ENCODE measurements at places on chromosomes 5 and 9.
A peak's percentile ranks its signal among the peaks of the same experiment; 100 is the strongest.

DNA sequence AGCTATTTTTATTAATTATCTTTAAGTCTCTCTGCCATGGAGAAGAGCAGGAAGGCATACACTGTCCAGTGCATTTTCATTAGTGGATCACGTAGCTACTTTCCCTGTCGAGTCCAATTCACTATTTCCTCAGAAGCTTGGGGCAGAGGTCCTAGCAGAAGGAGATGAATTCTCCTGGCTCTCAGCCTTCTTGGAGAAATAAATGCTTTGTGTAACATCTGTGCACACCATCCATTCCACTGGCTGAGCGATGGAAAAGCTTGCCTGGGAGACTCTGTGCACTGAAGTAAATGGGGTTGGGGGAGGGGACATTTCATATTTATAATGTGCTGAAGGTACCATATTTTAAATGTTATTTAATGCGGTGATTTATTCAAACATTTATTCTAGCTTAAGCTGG lies 23.4 kb downstream of the PROP1 start:
- no peak for DNase-seq

GRCh38 chr9:137891588-137892423 lies 14.2 kb downstream of the CACNA1B start:
- no peak for DNase-seq

- DNase-seq = no peak
Measured at GRCh38 chr9:124019771-124020519, 8.4 kb downstream of the LHX2 start.

- DNase-seq = peak; percentile 29
Measured at GRCh38 chr9:130327781-130328348, 62.3 kb downstream of the HMCN2 start.

DNA sequence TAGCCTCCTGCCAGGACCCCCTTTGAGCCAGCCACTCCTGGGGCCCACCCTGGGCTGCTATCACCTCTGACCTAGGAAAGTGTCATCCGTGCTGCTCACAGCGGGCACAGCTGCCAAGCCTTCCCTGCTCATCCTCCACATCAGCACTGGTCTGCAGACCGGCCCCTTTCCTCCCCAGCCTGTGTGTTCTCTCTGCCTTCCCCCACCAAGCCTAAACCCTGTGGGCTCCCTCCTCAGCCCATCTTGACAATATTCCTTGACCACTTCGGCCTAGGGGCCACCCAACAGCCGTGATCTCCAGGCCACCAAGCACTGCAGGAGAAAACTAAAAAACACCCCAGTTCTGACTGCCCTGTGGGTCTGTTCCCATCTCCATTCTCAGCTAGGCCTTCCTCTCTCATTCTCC lies 135.1 kb downstream of the DAB2IP start:
- DNase-seq = no peak

DNA sequence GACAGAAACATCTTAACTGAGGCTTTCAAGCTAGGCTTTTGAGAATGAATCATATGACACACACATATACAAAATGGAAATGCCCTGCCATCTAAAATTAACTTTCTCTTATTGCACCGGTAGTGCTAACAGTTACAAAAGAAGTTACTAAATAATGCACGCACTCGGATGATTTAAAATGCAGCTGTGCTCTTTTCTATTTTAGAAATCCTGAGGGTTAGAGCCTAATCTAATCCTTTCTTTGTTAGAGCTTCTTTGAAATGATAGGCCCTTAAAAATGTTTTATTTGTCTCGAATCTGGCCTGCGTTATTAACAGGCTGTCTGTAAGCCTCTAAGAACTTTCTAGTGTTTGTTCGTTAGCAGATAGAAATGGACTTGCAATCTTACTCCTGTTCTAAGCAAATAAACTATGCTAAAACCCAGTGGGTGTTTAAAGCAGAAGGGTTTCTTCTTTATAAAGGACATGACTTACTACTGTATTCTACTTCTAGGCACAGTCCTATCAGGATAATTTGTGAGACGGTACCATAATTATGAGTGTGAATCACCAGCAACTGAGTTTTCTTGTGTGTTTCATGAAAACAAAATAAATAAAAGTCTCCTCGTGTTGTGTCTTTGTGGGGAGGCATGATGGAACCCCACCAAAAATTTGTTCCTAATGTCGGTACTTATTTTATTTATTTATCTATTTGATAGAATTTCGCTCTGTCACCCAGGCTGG lies 69.2 kb upstream of the MYO10 start:
- no peak for DNase-seq

- DNase-seq = peak; percentile 17
Measured at GRCh38 chr5:90153031-90153430, 256.5 kb downstream of the CETN3 start.

DNA sequence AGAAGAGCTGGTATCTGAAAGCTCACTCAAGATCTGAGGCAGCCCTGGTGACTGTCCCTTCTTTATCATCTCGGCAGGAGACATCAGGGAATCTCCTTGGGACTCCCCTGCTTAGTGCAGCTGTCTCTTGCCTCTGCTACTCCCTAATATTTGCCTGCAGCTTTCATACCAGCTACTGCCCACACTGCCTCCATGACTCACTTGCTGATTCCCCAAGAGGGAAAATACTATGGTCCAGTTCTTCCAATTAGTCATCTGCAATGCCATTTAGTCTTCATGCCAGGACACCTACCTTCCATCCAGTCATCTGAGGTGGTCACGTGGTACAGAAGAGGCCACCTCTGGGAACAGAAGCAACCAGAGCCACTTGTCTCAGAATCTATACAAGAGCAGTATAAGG lies 270.8 kb downstream of the NTRK2 start:
- DNase-seq = peak; percentile 4

- DNase-seq = no peak
Measured at GRCh38 chr9:135330685-135331590, 148.6 kb upstream of the PPP1R26 start.

DNA sequence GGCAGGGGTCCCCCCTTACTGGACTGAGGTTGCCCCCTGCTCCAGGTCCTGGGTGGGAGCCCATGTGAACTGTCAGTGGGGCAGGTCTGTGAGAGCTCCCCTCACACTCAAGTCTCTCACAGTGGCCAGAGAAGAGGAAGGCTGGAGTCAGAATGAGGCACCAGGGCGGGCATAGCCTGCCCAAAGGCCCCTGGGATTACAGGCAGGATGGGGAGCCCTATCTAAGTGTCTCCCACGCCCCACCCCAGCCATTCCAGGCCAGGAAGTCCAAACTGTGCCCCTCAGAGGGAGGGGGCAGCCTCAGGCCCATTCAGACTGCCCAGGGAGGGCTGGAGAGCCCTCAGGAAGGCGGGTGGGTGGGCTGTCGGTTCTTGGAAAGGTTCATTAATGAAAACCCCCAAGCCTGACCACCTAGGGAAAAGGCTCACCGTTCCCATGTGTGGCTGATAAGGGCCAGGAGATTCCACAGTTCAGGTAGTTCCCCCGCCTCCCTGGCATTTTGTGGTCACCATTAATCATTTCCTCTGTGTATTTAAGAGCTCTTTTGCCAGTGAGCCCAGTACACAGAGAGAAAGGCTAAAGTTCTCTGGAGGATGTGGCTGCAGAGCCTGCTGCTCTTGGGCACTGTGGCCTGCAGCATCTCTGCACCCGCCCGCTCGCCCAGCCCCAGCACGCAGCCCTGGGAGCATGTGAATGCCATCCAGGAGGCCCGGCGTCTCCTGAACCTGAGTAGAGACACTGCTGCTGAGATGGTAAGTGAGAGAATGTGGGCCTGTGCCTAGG lies at the start of gene CSF2:
Gene CSF2 (plus strand): TSS at position 559 of the 783 bp plus-strand sequence. CDS start 35 bp downstream, at position 594.
- DNase-seq = peak; percentile 59

DNA sequence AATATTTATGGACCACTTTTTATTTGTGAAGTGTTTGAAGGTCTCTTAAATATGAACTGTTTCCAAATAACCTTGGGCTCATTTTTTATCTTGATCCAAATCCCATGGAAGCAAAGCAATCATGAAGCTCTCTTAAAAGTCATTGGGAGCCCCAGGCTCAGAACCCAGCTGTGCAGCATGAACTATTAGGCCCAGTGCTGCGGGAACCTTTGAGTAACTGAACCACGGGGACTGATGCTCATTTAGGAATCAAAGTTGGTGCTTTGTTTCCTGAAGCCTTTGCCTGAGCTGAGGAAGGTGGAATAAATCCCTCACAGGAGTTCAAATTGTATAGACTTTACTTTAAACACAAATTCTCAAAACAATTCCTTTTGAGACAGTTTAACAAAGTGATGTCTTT lies 27.8 kb downstream of the MAT2B start:
- DNase-seq = no peak

DNA sequence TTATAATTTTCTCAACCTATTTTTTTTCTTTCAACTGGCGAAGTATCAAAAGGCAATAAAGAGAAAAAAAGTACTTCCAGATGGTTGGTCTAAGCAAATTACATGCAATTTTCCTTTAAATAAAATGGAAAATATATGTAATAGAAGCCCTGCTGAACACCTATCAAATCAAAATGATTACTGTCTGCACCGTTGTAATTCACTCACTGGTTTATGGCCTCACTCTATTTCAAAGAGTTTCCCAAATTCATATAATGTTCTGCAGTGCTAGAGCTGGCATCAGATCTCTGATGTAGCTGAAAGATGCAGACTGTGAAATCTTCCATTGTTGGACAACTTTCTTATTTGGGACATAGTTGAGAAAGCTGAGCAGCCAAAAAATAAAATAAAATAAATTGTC lies 130.3 kb downstream of the SEMA5A start:
- DNase-seq = no peak

GRCh38 chr9:99416007-99416406 lies 193.9 kb downstream of the SEC61B start:
- peak; percentile 39 for DNase-seq

DNA sequence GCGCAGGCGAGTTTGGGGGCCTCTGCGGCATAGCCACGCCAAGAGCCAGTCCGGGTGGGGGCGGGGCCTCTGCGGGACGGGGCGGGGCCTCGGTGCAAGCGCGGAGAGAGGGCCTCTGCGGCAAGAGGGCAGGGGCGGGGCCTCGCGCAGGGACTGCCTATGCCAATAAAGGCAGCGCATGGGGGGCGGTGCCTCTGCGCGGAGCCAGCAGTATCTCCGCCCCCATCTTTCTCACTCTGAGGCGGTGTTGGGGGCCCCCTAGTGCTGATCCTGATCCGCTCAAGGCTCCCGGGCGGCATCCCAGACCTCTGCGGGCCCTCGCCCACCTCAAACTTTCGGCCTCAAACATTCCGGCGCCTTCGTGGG lies 9.2 kb upstream of the GPRIN1 start:
- peak; percentile 91 for DNase-seq

DNA sequence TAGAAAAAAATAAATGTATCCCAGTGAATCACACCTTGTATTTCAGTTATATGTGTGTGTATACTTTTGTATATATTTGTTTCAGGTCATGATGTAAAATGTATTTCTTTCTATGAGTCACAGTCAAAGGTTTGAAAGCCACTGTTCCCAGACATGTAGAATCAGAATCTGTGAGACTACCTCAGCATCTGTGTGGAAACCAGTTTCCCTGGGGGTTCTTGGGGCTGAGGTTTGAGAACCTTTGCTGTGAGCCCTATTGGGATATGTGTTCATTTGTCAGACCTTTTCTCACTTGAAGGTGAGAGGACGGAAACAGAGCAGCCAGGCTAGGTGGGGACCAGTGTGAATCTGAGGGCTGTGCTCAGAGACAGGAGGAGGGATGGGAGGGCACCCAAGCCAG lies 78.7 kb upstream of the SAP30L start:
- peak; percentile 85 for DNase-seq

GRCh38 chr5:756865-757345 lies 27.6 kb downstream of the ZDHHC11B start:
- DNase-seq = no peak

DNA sequence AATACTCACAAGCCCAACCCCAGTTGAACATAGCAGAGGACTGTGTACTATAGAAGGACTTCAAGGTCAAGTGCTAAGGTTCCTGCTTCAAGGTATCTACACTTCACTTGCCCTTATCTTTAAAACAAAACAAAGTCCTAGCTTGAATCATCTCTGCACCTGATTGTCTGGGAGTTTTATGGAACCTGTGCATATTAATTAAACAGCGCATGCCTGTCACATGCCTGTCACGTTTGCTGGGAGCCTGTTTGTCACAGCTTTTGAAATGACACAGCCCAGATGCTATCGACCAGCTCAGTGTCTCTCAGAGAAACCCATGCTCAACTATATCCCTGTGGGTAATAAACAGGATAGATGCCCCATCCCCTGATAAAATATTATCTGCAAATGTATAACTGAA lies 476.0 kb downstream of the ZSWIM6 start:
- DNase-seq = no peak

GRCh38 chr5:139915266-139915665 lies 119.7 kb downstream of the PSD2 start:
- no peak for DNase-seq

GRCh38 chr9:82223442-82223841 lies 234.9 kb downstream of the SPATA31D1 start:
- peak; percentile 60 for DNase-seq

DNA sequence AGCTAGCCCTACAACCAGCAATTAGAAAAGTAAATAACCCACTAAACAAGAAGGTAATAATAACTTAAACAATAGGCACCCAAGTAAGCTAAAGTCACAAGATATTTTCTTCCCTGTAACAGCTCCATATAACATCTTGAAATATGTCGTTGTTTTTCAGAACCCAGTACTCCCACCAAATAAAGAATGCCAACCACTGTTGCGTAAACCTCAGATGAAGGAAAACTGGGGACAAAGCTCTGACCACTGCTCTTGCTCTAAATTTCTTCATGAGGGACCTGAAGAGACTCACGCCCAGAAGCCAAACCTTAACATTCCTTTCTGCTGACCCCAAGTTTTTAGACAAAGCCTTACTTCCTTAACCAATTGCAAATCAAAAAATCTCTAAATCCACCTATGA lies 267.7 kb upstream of the GAS1 start:
- DNase-seq = no peak

GRCh38 chr9:29644514-29644913 lies 2071.2 kb upstream of the C9orf72 start:
- no peak for DNase-seq

GRCh38 chr9:117926031-117926658 lies 221.9 kb downstream of the TLR4 start:
- DNase-seq = peak; percentile 0

- peak; percentile 6 for DNase-seq
Measured at GRCh38 chr5:141567513-141568117, 51.2 kb downstream of the DIAPH1 start.

GRCh38 chr5:73437101-73437776 lies 11.3 kb downstream of the FOXD1 start:
- DNase-seq = peak; percentile 44

GRCh38 chr9:124716808-124717207 lies 54.3 kb downstream of the NR6A1 start:
- DNase-seq = no peak

DNA sequence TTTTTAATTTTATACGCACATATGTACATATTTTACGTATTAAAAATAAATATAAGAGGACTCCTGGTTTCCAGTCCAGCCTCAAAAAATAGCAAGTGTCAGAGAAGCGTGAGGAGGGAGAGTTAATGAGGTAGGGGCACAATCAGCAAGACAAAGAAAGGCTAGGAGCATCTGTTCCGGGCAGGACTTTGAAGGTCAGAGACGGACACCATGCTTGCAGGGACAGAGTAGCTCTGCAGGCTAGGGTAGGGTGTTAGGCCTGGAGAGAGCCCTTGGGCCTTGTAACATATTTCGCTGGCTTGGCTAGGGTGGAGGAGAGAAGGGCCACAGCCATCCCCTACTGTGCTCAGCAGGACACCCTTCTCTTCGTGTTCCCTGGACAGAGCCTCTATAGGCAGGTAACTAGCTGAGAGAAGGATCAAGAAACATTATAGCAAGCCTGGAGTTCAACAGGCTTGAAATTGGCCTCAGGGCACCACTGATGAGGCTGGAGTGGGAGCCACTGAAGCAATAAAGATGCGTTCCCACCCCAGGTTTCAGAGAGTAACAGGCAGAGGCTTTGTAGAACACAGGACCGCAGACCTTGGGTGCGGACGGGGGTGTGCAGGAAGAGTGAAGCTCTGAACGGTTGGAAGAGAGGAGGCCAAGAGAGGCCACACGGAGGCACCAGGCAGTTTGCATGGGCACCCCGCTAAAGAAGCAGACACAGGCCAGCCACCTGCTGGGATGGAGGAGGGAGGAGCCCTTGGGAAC lies 9.7 kb upstream of the IPPK start:
- no peak for DNase-seq
